ENCODE measurements at places on chromosomes 11 and 22. TPM values are rescaled to one million over a fixed set of nuclear protein-coding genes. Genes with fewer than 3 reads are reported as not detected.

ANO9 gene
- total RNA-seq: not detected

PAK1 gene
- 3.9 TPM for total RNA-seq

MUC5AC gene
- not detected for total RNA-seq

OR4D5 gene
- not detected for total RNA-seq

CDC45 gene
- 55.8 TPM for total RNA-seq

DDI1 gene
- not detected for total RNA-seq

ZFTA gene
- total RNA-seq: 20.4 TPM

GUCY1A2 gene
- total RNA-seq: under 0.01 TPM

LIPT2 gene
- total RNA-seq: 3.9 TPM

PRDX5 gene
- total RNA-seq: 287 TPM

GAB4 gene
- not detected for total RNA-seq

RAB6A gene
- total RNA-seq: 105 TPM

STK33 gene
- 1.6 TPM for total RNA-seq

ZDHHC13 gene
- 89.0 TPM for total RNA-seq

SCUBE2 gene
- total RNA-seq: 0.32 TPM

FXYD2 gene
- total RNA-seq: 0.65 TPM

LRRC56 gene
- 0.30 TPM for total RNA-seq

C11orf91 gene
- total RNA-seq: 0.32 TPM

PRR5 gene
- 1.9 TPM for total RNA-seq

TMEM191C gene
- total RNA-seq: 0.61 TPM

MICAL2 gene
- total RNA-seq: 138 TPM

PACS1 gene
- 17.8 TPM for total RNA-seq

ANO1 gene
- 0.15 TPM for total RNA-seq

WBP2NL gene
- total RNA-seq: 0.15 TPM

CDC42BPG gene
- total RNA-seq: 0.32 TPM

TRIM49 gene
- total RNA-seq: not detected

ACTN3 gene
- under 0.01 TPM for total RNA-seq

MIAT gene
- total RNA-seq: 0.46 TPM

ESAM gene
- 70.7 TPM for total RNA-seq

RGL4 gene
- not detected for total RNA-seq

NCAM1 gene
- total RNA-seq: not detected

RIBC2 gene
- 1.4 TPM for total RNA-seq

OOSP2 gene
- not detected for total RNA-seq

RBFOX2 gene
- total RNA-seq: 92.9 TPM

DMC1 gene
- total RNA-seq: 1.6 TPM

DAGLA gene
- 0.65 TPM for total RNA-seq

CD3G gene
- not detected for total RNA-seq

All from epithelial cell of umbilical artery (primary cell).